LNCaP clone FGC (cell line): ENCODE measurements at places on chromosomes 2 and 18.

DNA sequence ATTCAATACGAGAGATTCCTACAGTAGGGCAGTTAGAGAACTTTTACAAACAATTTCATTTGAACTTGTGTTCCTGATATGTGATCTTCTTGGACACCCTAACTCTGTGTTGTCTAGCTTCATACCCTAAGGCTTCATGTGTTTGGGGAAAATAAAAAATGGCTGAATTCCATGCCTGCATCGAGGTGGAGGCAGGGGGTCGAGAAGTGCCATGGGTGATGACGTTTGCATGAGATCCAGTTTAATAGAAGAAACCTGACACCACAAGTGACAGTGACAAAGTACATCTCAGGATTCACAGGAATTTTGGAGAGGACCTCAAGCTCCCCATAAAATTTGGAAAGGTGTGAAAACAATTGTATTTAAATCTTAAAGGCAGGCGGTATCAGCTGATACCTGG is 169.2 kb upstream of the NABP1 start:
- DNase-seq: no peak

GRCh38 chr2:16188261-16188890 is 248.0 kb downstream of the MYCN start:
- DNase-seq: no peak

- no peak for DNase-seq
Measured at GRCh38 chr18:45841765-45842442, 16.4 kb downstream of the SIGLEC15 start.

DNA sequence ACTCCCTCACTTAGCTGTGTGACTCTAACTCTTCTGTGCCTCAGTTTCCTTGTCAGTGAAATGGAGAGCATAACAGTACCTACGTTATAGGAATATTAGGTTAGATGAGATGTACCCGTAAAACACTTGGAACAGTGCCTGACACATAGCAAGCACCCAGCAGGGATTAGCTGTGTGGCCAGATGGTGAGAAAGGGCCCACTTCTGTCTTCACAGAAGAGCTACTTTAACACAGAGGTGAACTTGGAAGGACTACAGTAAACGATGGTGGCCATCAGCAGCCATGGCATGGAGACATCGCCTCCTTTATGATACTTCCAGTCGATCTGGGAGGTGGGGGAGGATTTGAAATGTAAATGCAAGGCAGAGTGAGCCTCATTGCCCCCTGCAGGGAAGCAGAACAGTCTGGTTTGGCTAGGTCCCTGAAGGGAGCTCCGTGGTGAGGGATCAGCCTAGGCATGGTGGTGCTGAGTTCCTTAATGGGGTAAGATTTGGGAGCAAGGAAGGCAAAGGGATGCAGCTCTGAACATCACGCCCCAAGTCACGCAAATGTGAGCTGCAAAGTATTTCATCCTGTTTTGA is 101.7 kb upstream of the ALPP start:
- DNase-seq: no peak

DNA sequence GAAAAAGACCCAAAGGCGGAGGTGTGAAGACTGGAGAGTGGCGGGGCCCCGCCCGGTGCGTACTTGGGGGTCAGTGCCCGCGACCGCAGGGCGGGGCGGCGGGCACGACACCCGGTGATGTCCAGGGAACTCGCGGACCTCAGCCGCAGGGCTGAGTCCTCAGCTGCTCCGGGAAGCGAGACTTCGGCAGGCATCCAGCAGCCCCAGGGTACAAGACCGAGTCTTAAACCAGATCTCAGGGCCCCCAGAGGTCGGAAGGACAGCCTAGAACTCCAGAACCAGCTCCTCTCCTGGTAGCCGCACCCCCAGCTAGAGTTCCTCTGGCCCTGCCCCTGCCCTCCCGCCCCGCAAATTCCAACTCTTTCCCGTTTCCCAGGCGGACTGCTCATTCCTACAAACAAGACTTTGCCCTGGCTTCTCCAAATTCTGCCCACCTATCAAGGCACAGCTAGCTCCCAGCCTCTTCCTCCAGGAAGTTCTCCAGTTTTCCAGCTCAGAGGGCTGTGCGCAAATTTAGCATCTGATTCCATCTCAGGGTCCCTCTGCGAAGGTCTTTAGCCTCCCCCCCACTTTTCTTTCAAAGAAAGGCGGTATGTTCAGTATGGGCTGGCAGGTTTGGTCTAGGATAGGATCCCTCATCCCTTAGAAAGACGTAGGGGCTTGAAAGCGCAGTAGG is 26.0 kb upstream of the NOTO start:
- DNase-seq: no peak

DNA sequence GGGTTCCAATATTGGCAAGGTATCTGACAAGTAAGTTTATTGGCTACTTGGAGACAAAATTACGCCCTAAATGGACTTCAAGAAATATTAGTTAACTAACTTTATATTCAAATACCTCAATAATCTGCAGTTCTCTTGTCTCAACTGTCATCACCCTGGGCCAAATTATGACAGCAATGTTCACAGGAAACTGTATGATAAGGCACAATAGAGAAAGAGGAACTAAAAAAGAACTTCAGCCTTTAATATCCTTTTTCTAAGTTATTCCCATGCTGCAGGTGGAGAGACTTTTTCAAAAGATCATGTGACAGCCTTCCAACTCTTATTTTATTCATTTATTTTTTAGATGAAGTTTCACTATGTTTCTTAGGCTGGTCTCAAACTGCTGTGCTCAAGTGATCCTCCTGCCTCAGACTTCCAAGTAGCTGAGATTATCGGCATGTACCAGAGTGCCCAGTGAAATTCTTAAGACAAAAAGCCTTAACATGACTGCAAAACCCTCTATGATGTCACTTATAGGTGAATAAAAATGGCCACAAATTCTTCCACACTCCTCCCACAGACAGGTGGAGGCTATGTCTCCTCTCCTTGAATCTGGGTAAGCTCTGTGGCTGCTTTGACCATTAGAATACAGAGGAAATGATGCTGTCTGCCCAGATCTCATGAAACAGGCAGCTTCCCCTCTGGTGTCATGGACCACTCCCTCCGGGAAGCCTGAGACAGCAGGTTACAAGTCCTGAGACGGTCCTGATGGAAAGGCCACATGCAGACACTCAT is 211.0 kb downstream of the TGIF1 start:
- DNase-seq: no peak

- no peak for DNase-seq
Measured at GRCh38 chr2:220279840-220280239, 652.4 kb downstream of the SLC4A3 start.

DNA sequence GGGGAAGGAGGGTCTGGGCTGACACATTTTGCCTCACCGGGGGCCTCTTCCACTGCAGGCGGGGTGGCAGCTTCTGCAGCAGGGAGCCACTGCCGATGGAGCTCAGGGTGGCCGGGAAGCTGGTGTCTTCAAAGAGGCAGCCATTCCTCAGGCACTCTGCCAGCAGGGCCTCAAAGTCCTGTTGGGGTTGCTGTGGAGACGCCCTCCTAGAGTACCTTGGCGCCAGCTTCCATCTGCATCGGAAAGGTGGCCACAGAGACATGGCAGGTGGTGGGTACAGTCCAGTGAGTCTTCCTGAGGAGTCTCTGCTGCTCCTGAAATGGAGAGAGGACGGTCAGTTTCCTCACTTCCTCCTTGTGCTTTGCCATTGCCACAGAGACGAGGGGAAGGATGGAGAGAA is 12.1 kb downstream of the CAPN14 start:
- DNase-seq: no peak

GRCh38 chr2:112936927-112937232 is 25.9 kb downstream of the IL37 start:
- DNase-seq: no peak
